Endothelial cell (in vitro differentiated cells): ENCODE measurements at places on chromosomes 4 and X.

- no peak for DNase-seq
Observed at GRCh38 chr4:53011259-53011905, 149.3 kb downstream of the RASL11B start.

DNA sequence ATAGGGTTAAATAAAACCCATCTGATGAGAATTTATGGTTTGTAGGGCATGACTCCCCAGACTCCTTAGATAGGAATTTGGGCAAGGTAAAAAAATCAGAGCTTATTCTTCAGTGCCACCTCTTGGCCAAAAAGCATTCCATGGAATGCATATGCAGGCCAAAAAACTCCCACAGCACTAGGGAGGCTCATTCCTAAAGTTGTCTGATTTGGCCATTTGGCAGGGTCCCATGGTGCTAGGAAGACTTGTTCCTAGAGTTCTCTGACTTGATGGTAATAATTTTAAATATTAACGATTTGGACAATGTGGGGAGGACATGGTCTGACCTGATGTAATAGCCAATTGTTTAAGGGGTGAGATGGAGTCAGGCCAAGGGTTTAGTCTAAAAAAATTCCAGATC lies 93.0 kb downstream of the SPIN4 start:
- DNase-seq = no peak

- no peak for DNase-seq
Observed at GRCh38 chrX:53654376-53654775, 32.1 kb downstream of the HUWE1 start.

DNA sequence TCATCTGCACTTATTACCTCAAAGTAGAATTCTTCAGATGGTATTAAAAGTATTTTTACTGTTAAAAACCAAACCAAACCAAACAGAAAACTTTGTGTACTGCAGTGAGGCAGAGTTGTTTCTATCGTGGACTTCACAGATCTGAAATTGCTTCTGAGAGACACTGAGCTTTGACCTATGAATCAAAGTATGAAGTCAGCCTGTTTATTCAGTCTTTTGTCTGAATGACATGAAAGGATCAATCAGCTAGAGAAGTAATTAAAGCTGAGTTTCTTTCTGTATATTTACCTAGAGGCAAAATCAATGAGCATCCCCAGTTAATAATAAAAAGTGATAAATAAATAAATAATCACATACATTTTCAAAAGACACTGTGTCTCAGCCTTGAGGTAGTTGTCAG lies 2121.0 kb downstream of the PCDH7 start:
- DNase-seq = no peak

DNA sequence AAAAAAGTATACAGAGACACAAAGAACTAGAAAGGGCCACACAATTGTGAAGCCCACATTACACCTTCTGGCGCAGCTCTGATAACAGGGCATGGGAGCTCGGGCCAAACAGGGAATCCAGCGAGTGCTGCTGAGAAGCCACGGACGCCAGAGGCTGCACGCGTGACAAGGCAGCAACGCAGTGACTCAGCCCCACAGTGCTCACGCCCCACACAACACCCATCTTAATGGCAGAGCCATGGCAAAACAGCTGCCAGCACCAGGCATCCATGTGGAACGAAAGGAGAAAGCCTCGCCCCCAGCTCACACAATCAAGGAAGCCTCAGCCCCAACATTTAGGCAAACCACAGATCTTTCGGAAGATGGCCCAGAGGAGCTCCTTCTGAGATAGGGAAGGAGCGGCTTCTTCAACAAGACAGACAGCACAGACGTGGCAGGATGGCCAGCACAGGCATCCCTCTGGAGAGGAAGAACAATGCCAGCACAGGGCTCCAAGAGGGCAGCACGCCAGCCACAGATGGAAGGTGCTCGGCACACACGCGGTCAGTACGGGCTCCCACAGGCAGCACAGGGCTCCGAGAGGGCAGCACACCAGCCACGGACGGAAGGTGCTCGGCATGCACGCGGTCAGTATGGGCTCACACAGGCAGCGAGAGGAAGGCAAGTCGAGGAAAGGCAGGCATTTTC lies 33.1 kb downstream of the GAK start:
- DNase-seq = no peak

DNA sequence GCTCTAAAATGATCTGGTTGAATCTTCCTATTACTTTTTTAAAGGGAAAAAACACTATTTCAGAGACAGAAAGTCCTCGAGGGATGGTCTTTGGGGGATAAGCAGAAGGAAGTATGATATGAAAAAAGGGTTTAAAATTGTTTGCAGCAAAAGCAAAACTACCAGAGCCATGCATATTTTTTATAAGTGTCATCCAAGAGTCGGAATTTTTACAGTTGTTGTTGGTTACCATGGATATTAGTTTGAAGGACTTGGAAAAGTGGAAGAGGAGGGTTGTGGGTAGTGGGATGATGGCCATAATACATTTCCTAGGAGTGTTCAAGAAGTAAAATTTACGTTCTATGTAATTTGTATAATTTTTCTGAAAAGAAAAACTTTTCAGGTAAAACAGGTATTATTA lies 134.4 kb downstream of the PCDH7 start:
- no peak for DNase-seq

DNA sequence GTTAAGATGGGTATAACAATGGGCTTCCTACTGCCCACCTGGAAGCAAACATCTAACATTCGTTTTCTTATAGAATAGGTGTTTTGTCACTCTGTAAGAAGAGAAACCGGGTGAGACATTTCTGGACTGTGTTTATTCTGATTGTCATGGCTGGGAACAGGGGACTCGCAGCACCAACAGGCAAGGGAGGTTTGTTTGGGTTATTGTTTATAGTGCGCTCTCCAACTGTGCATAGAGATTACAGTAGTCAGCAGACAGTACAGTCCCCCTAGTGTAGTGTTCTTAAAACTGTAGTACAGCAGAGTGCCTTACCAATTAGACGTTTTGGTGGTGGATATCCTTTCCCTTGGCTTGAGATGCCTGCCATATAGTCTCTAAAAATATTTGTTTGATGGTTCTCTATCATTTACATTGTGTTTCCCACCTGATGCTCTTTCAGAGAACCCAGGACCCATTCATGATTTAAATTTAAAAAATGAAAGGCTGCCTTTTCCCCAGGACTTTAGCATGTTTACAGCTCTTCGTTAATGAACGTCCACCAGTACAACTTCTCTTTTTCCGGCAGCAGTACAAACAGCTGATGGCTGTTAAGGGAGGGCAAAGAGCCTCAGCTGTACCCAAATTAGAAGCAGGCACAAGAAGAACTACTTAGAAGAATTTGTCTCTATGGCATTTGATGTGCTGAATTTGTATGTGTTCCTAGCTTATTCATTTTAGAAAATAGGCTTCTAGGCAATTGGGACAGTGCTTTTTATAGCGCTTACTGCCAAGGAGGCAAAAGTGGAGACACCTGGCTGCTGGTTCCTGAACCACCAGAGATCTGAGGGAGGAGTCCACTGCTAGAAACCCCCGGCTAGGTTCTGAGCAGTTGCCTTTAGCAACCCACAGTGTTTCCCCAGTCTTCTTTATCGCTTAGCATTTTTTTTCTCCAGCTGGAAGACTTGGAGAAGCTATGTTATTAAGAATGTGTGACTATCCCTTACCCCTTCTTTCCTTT lies 1.0 kb upstream of the RNF150 start:
- DNase-seq = no peak

- DNase-seq = no peak
Observed at GRCh38 chrX:133482056-133482952, 67.0 kb upstream of the GPC4 start.

DNA sequence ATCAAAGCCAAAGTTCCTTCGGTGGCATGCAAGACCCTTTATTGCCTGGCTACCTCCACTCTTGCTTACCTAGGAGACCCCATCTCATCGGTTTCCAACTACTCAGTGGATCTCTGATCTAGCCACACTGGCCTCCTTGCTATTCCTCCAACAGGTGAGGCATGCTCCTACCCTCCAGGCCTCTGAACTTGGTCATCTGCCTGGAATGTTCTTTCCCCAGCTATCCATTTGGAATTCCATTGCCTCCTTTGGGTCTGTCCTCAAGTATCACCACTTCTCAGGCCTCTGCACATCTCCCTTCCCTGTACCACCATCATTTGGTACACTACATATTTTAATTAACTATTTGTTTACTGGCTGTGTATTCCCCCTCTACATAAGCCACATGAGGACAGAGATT lies 11.2 kb downstream of the LGI2 start:
- no peak for DNase-seq

GRCh38 chr4:68536375-68536774 lies 39.7 kb downstream of the UGT2B17 start:
- DNase-seq = no peak

- no peak for DNase-seq
Observed at GRCh38 chrX:40262157-40263013, 164.6 kb upstream of the BCOR start.

- DNase-seq = no peak
Observed at GRCh38 chrX:155127940-155128339, 56.6 kb downstream of the BRCC3 start.

DNA sequence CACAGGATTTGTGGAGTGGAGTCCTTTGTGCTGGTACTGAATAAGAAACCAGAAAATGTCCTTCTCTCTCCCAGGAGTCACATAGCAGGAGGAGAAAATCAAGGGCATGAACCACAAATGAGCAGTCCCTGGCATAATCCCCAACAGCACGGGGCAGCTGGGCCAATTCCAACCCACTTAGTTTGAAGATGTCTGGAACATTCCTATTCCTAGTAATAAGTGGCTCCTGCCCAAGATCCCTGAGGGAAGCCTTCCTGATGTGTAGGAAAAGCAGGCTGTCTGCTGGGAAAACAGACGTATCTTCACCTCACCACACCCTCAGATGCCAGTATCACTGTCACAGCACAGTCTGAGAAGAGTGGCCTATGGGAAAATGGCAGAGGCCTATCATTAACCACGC lies 182.8 kb upstream of the MAP3K15 start:
- no peak for DNase-seq

GRCh38 chrX:49910344-49910743 lies 12.1 kb upstream of the CLCN5 start:
- no peak for DNase-seq

GRCh38 chrX:100376576-100376975 lies 33.5 kb downstream of the PCDH19 start:
- DNase-seq = no peak

- DNase-seq = no peak
Observed at GRCh38 chr4:144399927-144400326, 246.0 kb upstream of the HHIP start.

DNA sequence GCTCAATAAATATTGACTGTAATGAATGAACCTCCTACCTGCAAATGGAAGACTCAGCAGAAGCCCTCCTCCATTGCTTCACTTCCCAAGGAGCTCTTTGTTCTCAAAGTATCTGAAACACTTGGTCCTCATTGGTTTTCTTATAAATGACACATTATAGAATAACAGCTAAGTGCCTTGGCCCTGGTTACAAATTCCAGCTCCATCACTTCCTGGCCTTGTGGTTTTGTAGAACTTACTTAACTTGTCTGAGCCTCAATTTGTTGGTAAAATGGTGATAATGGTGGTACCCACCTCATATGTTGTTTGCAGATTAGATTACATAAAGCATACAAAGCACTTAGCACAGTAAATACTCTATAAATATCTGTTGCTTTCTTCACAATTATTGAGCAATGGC lies 25.2 kb upstream of the SMIM20 start:
- no peak for DNase-seq

DNA sequence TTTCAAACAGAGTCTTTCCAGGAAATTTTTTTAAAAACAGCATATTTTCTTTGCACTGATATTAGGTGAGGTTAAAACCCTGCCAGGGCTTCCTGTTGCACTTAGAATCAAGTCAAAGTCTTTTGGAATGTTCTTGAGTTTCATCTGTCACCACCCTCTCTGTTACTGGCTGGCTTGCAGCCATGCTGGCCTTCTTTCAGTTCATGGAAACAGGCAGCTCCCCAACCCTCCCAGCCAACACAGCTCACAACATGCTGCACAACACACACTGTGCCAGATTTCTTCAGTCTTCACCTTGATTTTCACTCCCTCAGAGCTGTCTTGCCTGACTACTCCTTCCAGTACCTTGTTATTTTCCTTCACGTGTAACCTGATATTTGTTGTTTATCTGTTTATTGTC lies 129.5 kb downstream of the KCNIP4 start:
- no peak for DNase-seq

GRCh38 chr4:7004331-7004730 lies 38.8 kb upstream of the TADA2B start:
- DNase-seq = no peak

DNA sequence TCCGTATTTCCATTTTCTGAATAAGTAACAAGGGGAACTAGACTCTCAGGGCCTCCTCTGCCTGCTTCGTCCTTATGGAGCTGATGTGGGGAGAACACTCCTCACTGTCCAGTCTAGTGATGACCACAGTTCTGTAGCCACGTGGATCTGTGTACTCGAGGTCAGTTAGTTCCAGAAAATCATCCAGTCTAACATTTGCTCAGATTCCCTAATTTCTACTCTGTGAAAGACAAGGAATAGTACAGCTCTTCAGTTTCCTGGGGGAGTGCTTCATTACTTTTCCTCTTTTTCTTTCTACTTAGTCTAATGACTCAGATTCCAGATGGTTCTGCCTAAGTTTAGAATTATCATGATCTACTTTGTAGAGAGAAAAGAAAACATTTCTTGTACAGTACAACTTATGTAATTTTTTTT lies 82.6 kb downstream of the SORBS2 start:
- no peak for DNase-seq

- no peak for DNase-seq
Observed at GRCh38 chr4:100984901-100985300, 362.4 kb downstream of the PPP3CA start.

DNA sequence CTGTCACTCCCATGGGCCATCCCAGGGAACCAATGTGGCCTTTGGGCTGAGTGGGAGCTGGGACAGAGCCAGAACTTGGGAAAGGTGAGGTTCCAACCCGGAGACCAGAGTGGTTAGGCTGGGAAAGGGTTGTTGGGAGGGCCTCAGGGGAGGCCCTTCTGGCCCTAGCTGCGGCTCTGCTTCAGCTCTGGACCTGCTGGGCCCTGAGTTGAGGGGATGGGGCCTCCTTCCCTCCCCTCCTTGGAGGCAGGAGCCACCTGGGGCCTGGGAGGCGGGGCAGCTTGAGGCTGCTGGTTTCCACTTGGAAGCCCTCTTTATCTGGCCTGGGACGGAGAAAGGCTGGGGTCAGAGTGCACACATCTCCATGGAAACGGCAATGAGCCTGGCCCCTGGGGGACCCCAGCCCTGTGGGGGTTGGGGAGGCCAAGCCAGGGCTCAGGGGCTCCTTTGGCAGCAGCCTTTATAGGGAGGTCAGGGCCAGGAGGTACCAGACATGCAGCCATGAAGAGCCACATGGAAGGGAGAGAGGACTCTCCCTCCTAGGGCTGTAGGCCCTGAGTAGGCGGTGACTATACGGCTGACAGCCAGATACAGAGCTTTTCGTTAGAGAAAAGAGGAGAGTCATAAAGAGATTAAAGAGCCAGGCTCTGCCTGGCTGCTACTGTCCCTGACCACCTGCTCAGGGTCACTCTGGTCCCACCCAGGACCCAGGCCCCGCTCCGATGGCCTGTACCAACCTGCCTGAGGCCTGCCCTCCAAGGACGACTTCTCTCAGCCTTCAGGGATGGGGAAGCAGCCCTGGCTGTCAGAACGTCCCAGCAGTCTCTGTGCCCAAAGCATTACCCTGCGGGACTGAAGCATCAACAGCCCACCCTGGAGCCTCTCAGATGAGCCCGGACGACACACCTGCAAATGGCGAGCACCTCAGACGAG lies 6.9 kb upstream of the NSD2 start:
- no peak for DNase-seq

GRCh38 chr4:105963461-105964400 lies 68.5 kb downstream of the NPNT start:
- DNase-seq = no peak

- DNase-seq = no peak
Observed at GRCh38 chr4:6754481-6755087, 27.9 kb upstream of the KIAA0232 start.
